Neuronal stem cell (in vitro differentiated cells): ENCODE measurements at places on chromosomes 11 and 22.

GRCh38 chr11:71326328-71326940 lies 74.1 kb upstream of the SHANK2 start:
- no peak overlapping the region for H3K27ac ChIP-seq
- H3K36me3 ChIP-seq = no peaks in the 10 kb centered on the region

DNA sequence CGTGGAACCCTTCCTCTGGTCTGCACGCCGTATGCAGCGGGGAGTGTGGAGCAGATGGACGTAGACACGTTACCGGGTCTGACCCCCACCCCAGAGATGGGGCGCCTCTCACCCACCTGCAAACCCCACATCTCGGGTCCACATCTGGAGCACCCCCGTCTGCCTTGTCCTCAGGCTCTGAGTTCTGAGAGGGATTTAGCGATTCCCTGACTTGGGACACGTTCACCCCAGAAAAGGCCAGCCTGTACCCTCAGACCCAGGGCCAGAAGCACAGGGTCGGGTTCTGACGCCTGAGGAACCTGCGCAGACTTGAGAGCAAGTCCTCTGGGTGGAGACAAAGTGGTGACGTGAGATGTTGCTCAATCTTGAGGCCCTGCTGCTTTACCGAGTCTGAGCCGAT lies 1138.5 kb downstream of the BRD1 start:
- DNase-seq = no peak
- no peaks in the 10 kb centered on the region for H3K27me3 ChIP-seq
- H3K36me3 ChIP-seq = no peaks in the 10 kb centered on the region

DNA sequence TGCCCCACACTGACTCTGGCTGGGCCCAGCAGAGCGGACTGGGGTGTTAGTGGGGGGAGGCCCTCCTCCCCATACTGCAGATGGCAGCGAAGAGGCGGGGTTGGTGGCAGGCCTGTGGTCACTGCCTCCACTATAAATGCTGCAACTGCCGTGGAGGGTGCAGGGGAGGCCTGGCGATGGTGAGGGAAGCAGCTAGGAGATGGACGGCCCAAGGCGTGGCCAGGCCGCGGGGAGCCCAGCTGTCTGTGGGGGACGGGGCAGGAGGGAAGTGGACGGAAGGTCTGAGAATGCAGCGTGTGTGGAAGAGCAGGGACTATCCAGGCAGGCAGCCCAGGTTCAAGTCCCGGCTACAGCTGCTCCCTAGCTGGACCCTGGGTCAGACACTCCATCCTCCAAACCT lies 18.3 kb downstream of the DNAL4 start:
- no peak overlapping the region for H3K27ac ChIP-seq
- peaks cover 14% of the 10 kb centered on the region for H3K4me1 ChIP-seq
- DNase-seq = no peak
- H3K4me3 ChIP-seq = no peak overlapping the region
- no peaks in the 10 kb centered on the region for H3K27me3 ChIP-seq
- peaks cover 14% of the 10 kb centered on the region for H3K36me3 ChIP-seq

- H3K4me1 ChIP-seq = peaks cover 5% of the 10 kb centered on the region
- no peak overlapping the region for H3K27ac ChIP-seq
- DNase-seq = no peak
- H3K27me3 ChIP-seq = no peaks in the 10 kb centered on the region
- no peaks in the 10 kb centered on the region for H3K36me3 ChIP-seq
- no peak overlapping the region for H3K4me3 ChIP-seq
Observed at GRCh38 chr11:16111690-16112089, 244.7 kb downstream of the SOX6 start.

GRCh38 chr11:130882138-130882551 lies 34.1 kb downstream of the SNX19 start:
- no peaks in the 10 kb centered on the region for H3K27me3 ChIP-seq
- H3K27ac ChIP-seq = no peak overlapping the region
- peaks cover 5% of the 10 kb centered on the region for H3K4me1 ChIP-seq
- DNase-seq = no peak

GRCh38 chr11:18599739-18600230 lies at the start of gene MISFA:
TSS of gene MISFA (plus strand) at chr11:18599789. CDS start at chr11:18599929, 140 bp downstream.
- no peak for DNase-seq
- no peaks in the 10 kb centered on the region for H3K27me3 ChIP-seq
- no peak within 1 kb of the TSS for H3K27ac ChIP-seq
- no peak within 1 kb of the TSS for H3K4me3 ChIP-seq
- H3K36me3 ChIP-seq = peaks cover 16% of the 10 kb centered on the region
- no peaks in the 10 kb centered on the region for H3K4me1 ChIP-seq

- H3K4me1 ChIP-seq = no peaks in the 10 kb centered on the region
- H3K27ac ChIP-seq = no peak overlapping the region
- no peaks in the 10 kb centered on the region for H3K36me3 ChIP-seq
- no peak for DNase-seq
- H3K27me3 ChIP-seq = no peaks in the 10 kb centered on the region
- no peak overlapping the region for H3K4me3 ChIP-seq
Observed at GRCh38 chr11:103368145-103368544, 258.9 kb downstream of the DYNC2H1 start.

DNA sequence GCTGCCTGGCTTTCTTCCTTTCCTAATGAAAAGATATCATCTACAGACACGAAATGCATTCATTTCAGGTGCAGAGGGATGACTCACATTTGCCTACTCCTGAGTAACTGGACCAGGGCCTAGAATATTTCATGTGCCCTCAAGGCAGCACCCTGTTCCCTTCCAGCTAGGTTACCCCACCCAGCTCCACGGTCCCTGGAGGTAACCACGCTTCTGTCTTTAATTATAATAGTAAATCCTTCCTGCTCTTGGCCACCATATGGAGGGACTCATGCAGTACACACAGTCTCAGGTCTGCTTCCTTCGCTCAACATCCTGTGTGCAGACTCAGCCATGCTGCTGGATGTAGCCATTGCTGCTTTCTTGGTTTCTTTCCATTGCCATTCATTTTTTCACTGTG lies 22.3 kb downstream of the DHCR7 start:
- H3K27me3 ChIP-seq = peaks cover 5% of the 10 kb centered on the region
- no peaks in the 10 kb centered on the region for H3K4me1 ChIP-seq
- no peak overlapping the region for H3K27ac ChIP-seq

GRCh38 chr11:92357841-92358240 lies 133.2 kb downstream of the FAT3 start:
- no peaks in the 10 kb centered on the region for H3K27me3 ChIP-seq
- no peak overlapping the region for H3K27ac ChIP-seq
- peaks cover 9% of the 10 kb centered on the region for H3K4me1 ChIP-seq

- no peaks in the 10 kb centered on the region for H3K4me1 ChIP-seq
- H3K4me3 ChIP-seq = no peak overlapping the region
- H3K36me3 ChIP-seq = no peaks in the 10 kb centered on the region
- DNase-seq = no peak
- no peaks in the 10 kb centered on the region for H3K27me3 ChIP-seq
- no peak overlapping the region for H3K27ac ChIP-seq
Observed at GRCh38 chr11:76660533-76661305, 9.8 kb downstream of the LRRC32 start.

DNA sequence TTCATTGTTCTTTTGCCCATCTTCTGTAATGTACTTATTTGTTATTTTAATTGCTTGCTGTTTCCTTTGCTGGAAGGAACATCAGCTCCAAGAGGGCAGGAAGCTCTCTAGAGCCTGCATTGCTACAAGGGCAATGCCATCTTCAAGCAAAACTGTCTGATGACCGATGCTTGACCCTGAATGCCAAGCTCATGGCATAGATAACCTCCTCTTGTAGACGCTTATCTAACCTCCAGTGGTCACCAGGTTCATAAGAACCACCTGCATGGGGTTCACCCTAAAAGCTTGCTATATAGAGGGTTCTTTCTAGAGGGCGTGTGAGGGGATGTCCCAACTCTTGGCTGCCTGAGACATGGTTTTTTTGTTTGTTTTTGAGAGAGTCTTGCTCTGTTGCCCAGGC lies 16.5 kb downstream of the FADS3 start:
- no peaks in the 10 kb centered on the region for H3K36me3 ChIP-seq
- H3K27me3 ChIP-seq = peaks cover 3% of the 10 kb centered on the region
- no peak for DNase-seq
- no peak overlapping the region for H3K27ac ChIP-seq
- H3K4me3 ChIP-seq = no peak overlapping the region
- peaks cover 7% of the 10 kb centered on the region for H3K4me1 ChIP-seq

GRCh38 chr11:67370351-67371076 lies 2.9 kb downstream of the CLCF1 start:
- H3K4me3 ChIP-seq = no peak overlapping the region
- no peak for DNase-seq
- H3K36me3 ChIP-seq = no peaks in the 10 kb centered on the region
- no peaks in the 10 kb centered on the region for H3K27me3 ChIP-seq

- no peaks in the 10 kb centered on the region for H3K36me3 ChIP-seq
- H3K27me3 ChIP-seq = no peaks in the 10 kb centered on the region
- no peak overlapping the region for H3K4me3 ChIP-seq
Observed at GRCh38 chr11:11043721-11044120, 185.9 kb upstream of the ZBED5 start.

- peaks cover 21% of the 10 kb centered on the region for H3K4me1 ChIP-seq
- no peak overlapping the region for H3K4me3 ChIP-seq
- DNase-seq = no peak
- no peaks in the 10 kb centered on the region for H3K36me3 ChIP-seq
- no peaks in the 10 kb centered on the region for H3K27me3 ChIP-seq
Observed at GRCh38 chr11:67577951-67578350, 5.7 kb upstream of the GSTP1 start.

- H3K4me3 ChIP-seq = no peak overlapping the region
- no peaks in the 10 kb centered on the region for H3K4me1 ChIP-seq
- no peaks in the 10 kb centered on the region for H3K36me3 ChIP-seq
- no peak for DNase-seq
- no peak overlapping the region for H3K27ac ChIP-seq
Observed at GRCh38 chr11:35286126-35286525, 133.2 kb downstream of the SLC1A2 start.

GRCh38 chr22:28243539-28243938 lies 324.5 kb upstream of the PITPNB start:
- H3K27me3 ChIP-seq = no peaks in the 10 kb centered on the region
- peaks cover 16% of the 10 kb centered on the region for H3K4me1 ChIP-seq
- DNase-seq = no peak
- H3K36me3 ChIP-seq = no peaks in the 10 kb centered on the region

DNA sequence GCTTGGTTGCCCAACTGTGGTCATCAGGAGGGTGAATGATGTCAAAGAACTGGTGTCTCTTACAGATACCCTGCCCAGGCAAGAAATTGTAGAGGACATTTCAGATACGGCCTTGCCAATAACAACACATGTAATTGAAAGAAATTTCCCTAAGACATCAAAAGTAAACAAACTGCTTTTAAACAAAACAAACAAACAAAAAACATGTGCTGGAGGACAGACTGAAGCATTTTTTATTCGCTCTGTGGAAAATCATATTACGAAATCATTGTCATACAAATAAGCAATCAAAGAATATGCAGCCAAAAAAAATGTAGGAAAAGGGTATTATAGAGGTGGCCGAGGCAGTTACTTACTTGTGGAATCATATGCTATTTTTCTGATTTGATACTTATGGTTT lies 52.1 kb upstream of the MYEOV start:
- peaks cover 3% of the 10 kb centered on the region for H3K4me1 ChIP-seq
- H3K36me3 ChIP-seq = no peaks in the 10 kb centered on the region
- no peak for DNase-seq
- no peak overlapping the region for H3K4me3 ChIP-seq

DNA sequence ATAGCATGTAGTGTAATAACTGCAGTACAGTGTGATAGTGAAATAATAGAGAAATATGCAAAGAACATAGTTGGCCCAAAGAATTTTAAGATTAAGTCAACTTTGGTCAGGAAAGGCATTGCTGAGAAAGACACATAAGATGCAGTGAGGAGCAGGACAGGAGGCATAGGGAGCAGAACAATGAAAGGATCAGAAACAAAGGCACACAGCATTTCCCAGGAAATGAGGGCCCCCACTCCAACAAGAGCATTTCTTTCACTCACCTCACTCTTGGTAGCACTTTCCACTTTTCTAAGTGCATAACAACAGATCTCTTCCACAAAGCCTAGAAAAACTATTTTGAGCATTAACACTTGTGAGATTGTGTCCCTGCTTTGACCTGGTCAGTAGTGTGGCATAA lies 238.4 kb upstream of the FAT3 start:
- no peaks in the 10 kb centered on the region for H3K27me3 ChIP-seq
- H3K36me3 ChIP-seq = no peaks in the 10 kb centered on the region
- no peak for DNase-seq
- H3K27ac ChIP-seq = no peak overlapping the region

- H3K27me3 ChIP-seq = no peaks in the 10 kb centered on the region
- DNase-seq = no peak
- no peak overlapping the region for H3K27ac ChIP-seq
- no peak overlapping the region for H3K4me3 ChIP-seq
- no peaks in the 10 kb centered on the region for H3K36me3 ChIP-seq
Observed at GRCh38 chr22:50045211-50046018, 12.7 kb downstream of the TTLL8 start.

- no peak for DNase-seq
- H3K4me3 ChIP-seq = no peak overlapping the region
- H3K27me3 ChIP-seq = no peaks in the 10 kb centered on the region
- H3K4me1 ChIP-seq = no peaks in the 10 kb centered on the region
- peaks cover 4% of the 10 kb centered on the region for H3K36me3 ChIP-seq
Observed at GRCh38 chr11:114449845-114450244, 10.6 kb downstream of the REXO2 start.
